ENCODE measurements at places on chromosomes 16 and 17.

DNA sequence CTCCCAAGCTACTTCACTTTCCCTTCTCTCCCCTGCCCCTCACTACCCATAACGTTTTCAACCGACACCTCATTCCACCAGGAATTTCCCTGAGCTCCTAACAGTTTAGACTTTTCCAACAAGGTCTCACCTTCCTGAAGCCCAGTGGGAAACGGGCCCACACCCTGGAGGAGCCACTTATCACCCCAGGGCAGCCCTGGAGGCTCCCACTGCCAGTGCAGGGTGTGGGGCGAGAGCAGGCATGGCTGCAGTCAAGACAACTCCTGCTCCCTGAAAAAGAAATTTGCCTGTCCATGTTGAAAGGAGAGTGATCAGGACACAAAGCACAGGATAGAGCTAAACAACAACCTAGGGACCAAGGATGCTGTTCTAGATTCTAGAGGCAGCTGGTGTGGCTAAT, 1.7 kb upstream of the CCNF start:
- no peak overlapping the region for H3K27ac ChIP-seq
- DNase-seq: no peak
- H3K27me3 ChIP-seq: no peaks in the 10 kb centered on the region
- H3K36me3 ChIP-seq: 0 out of 2 replicates have a peak, but pooled peaks cover 3% of the 10 kb centered on the region
- peaks cover 10% of the 10 kb centered on the region for H3K4me1 ChIP-seq

GRCh38 chr16:84137769-84138357, 7.1 kb downstream of the HSDL1 start:
- H3K27ac ChIP-seq: peak overlapping the region; percentile 100
- no peaks in the 10 kb centered on the region for H3K27me3 ChIP-seq
- no peak for DNase-seq

GRCh38 chr17:17328251-17328650, 25.1 kb downstream of the NT5M start:
- H3K27me3 ChIP-seq: no peaks in the 10 kb centered on the region
- no peaks in the 10 kb centered on the region for H3K36me3 ChIP-seq
- no peak for DNase-seq

DNA sequence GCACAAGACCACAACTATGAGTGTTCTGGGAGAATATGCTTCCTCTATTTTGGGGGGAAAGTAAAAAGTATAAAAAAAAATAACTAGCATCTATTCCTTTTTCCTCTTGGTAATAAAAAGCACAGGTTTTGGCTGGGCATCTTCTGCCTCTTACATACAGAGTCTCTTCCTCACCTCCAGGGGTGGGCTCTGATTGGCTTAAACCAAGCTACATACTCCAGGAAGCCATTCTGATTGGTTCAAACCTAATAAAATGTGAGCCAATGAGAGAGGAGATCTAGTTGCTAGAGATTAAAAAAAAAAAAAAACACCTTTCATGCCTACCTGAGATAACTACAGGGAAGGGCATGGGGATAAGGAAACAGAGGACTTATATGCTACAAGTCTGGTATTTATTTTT, 365.9 kb upstream of the ERCC4 start:
- H3K4me1 ChIP-seq: no peaks in the 10 kb centered on the region
- no peak overlapping the region for H3K4me3 ChIP-seq
- H3K27ac ChIP-seq: no peak overlapping the region
- H3K36me3 ChIP-seq: no peaks in the 10 kb centered on the region
- H3K27me3 ChIP-seq: no peaks in the 10 kb centered on the region

DNA sequence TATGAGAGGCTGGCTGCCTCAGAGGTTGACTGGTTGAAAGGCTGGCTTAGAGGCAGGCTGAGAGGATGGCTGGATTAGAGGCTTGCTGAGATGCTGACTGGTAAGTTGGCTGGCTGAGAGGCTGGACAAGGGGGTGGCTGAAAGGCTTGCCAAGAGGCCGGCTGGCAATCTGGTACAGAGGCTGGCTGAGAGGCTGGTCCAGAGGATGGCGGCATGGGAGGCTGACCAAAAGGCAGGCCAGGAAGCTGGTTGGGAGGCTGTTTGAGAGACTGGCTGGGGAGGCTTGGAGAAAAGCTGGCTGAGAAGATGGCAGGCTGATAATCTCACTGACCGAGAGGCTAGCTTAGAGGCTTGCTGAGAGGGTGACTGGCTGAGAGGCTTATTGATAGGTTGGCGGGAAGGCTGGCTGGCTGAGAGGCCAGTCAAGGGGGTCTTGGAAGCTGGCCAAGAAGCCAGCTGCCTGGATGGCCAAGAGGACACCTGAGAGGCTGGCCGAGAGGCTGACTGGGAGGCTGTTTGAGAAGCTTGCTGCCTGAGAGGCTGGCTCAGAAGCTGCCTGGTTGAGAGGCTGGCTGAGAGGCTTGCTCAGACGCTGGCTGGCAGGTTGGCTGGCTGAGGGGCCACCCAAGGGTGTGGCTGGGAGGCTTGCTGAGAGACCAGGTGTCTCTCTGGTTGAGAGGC, 34.2 kb upstream of the ACSM2B start:
- H3K36me3 ChIP-seq: no peaks in the 10 kb centered on the region
- H3K4me1 ChIP-seq: no peaks in the 10 kb centered on the region
- H3K4me3 ChIP-seq: no peak overlapping the region
- DNase-seq: no peak
- H3K27ac ChIP-seq: no peak overlapping the region
- H3K27me3 ChIP-seq: no peaks in the 10 kb centered on the region

GRCh38 chr16:11781773-11782172, 15.3 kb downstream of the ZC3H7A start:
- peak overlapping the region; percentile 80 for H3K27ac ChIP-seq
- H3K27me3 ChIP-seq: no peaks in the 10 kb centered on the region
- H3K4me3 ChIP-seq: no peak overlapping the region
- peaks cover 20% of the 10 kb centered on the region for H3K4me1 ChIP-seq
- DNase-seq: no peak

DNA sequence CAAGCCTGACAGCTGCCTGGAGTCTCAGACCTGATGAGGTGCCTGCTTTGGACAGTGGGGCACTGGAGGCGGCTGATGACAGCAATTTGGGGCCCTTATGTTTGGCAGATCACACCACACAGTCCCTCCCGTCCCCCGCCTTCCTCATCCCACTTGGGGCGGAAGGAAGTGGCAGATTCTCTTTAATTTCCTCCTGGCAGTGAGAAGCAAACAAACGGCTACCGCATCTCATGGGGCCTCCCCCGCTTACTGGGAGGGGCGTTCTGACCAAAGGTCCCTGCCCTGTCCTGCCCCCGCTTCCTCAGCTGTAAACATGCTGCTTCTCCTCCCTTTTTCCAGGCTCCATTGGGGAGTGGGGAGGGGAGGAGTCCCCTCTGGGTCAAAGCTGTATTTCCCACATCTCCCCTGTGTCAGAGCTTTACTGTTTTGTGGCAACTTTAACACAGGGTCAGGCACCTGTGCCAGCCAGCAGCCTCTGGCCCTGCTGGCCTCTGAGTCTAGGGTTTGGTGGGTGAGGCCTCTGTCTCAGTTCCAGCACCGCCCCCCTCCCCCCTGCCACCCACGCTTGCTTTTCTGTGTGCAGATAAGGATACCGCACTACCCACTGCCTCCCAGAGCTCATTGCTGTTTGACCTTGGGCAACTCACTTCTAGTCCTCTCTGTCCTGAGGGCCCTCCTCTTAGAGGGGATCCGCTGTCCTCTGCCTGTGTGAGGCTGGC, 5.4 kb upstream of the NFATC3 start:
- H3K4me1 ChIP-seq: peaks cover 8% of the 10 kb centered on the region
- H3K4me3 ChIP-seq: no peak overlapping the region
- no peaks in the 10 kb centered on the region for H3K36me3 ChIP-seq
- H3K27me3 ChIP-seq: no peaks in the 10 kb centered on the region
- no peak overlapping the region for H3K27ac ChIP-seq

DNA sequence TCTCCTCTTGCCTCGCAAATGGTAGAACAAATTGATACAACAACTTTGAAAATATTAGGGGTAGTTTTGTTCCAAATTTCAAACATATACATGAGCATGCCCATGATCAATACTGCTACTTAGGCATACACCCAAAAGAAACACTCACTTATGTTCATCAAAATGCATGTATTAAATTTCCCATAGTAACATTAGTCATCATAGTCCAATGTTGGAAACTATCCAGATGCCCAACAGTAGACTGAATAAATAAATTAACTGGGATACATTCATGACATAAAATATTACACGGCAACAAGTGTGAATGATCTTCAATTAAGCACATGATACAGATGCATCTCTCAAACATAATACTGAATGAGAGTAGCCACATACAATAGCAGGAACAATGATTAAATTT, 391.6 kb downstream of the CDH11 start:
- DNase-seq: no peak
- H3K27me3 ChIP-seq: no peaks in the 10 kb centered on the region
- H3K27ac ChIP-seq: no peak overlapping the region
- H3K36me3 ChIP-seq: no peaks in the 10 kb centered on the region
- H3K4me3 ChIP-seq: no peak overlapping the region

DNA sequence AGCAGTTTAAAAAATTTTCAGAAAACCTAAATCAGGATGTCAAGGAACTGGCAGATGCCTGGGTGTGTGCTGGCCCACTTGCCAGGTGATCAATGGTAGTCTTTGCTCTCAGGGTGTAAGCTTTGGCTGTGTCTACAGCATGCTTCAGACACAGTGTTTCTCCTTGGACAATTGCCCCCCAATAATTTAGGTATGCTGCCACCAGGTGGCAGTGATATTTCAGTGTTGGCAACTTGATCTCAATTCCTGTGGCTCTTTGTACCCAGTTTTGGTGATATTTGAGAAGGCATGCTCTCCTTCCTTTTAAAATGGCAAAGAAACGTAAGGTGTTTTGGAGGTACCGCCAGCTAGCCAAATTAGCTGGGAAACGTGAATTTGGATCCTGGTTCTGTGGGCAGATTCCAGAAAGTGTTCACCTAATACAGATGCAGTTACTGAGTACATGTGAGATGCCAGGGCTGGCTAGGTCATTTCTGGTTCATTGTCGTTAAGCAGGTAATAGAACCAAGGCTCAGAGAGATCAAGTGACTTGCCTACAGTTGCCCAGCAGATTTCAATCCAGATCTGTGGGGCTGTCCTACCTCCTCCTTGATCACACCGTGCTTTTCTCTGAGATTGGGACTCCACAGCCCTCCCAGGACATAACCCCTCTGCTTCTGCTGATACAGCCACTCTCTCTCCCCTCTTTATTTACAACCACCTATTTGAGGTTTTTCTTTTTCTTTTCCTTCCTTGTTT, 155.6 kb upstream of the PLCG2 start:
- H3K27ac ChIP-seq: peak overlapping the region; percentile 10
- peak; percentile 65 for DNase-seq
- H3K36me3 ChIP-seq: no peaks in the 10 kb centered on the region

GRCh38 chr17:78919861-78920450, 5.2 kb downstream of the TIMP2 start:
- no peak overlapping the region for H3K4me3 ChIP-seq
- no peak overlapping the region for H3K27ac ChIP-seq
- peaks cover 13% of the 10 kb centered on the region for H3K4me1 ChIP-seq
- DNase-seq: no peak
- no peaks in the 10 kb centered on the region for H3K27me3 ChIP-seq
- no peaks in the 10 kb centered on the region for H3K36me3 ChIP-seq

DNA sequence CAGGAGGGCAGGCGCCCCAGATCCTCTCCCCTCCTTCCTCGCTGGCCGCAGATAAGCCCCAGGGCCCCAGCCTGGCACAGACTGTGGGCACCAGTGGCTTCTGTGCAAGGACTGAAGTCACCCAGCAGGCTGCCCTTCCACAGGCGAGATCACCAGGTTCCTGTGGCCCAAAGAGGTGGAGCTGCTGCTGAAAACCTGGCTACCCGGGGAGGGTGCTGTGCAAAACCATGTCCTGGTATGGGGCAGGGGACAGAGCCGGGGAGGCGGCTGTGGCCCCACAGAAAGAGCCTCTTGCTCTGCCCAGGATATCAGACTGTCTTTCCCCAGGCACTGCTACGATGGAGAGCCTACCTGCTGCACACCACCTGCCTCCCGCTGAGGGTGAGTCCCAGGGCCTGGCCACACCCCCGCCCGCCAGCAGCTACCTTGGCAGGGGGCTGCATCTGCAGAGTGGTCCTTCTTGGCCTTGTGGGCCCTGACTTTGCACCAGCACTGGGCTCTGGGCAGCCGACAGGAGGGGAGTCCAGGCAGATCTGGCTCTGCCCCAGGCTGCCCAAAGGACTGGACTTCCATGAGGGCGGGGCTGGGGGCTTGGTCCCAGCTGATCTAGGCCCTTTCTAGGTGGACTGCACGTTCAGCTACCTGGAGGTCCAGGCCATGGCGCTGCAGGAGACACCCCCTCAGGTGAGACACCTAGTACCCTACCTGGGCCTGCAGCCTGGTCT, 615 bp downstream of the CARMIL2 start:
- no peak for DNase-seq
- peak overlapping the region; percentile 45 for H3K27ac ChIP-seq
- no peaks in the 10 kb centered on the region for H3K36me3 ChIP-seq

- no peak overlapping the region for H3K4me3 ChIP-seq
- DNase-seq: no peak
- H3K27me3 ChIP-seq: peaks cover 82% of the 10 kb centered on the region
- no peak overlapping the region for H3K27ac ChIP-seq
Observed at GRCh38 chr17:301681-302299, 50.8 kb downstream of the RPH3AL start.

DNA sequence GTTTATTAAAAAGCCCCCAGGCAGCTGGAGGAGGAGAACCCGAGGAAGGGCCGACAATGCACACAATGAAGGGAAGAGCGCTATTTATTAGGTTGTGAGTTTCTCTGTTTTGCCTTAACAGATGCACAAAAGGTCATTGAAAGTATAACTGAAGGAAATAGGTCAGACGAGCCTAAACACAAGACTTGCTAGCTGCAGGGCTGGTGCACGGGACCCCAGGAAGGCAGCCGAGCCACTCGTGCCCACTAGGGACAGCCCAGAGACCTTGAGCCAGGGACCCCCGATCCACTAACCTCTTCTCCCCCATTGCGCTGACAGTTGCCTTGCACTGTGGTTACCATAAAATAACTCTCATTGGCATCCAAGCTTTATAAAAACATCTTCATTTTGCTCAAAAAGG, 11.3 kb downstream of the LITAFD start:
- no peak overlapping the region for H3K27ac ChIP-seq
- DNase-seq: no peak
- no peaks in the 10 kb centered on the region for H3K4me1 ChIP-seq
- H3K4me3 ChIP-seq: no peak overlapping the region
- H3K27me3 ChIP-seq: no peaks in the 10 kb centered on the region
- peaks cover 26% of the 10 kb centered on the region for H3K36me3 ChIP-seq

- H3K36me3 ChIP-seq: no peaks in the 10 kb centered on the region
- H3K27me3 ChIP-seq: no peaks in the 10 kb centered on the region
- peak overlapping the region; percentile 92 for H3K27ac ChIP-seq
- peaks cover 53% of the 10 kb centered on the region for H3K4me1 ChIP-seq
Observed at GRCh38 chr16:3625331-3625730, 13.9 kb upstream of the SLX4 start.

DNA sequence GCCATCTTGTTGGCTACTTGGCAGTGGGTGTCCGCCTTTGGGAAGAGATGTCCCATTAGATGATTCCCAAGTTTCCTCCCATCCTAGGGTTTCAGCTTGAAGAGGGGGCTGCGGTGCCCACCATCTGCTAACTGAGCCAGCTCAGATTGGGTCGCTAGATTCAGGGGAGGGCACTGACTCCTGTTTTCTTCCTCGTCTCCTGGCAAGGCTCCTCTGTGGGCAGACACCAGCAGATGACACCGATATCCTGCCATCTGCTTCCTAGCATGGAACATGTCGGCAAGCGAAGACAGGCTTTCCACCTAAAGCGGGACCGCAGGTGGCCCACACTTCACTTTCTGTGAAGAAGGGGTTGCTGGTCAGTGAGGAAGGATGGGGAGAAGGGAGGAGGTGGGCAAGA, 27.3 kb downstream of the C17orf75 start:
- no peaks in the 10 kb centered on the region for H3K27me3 ChIP-seq
- no peak overlapping the region for H3K4me3 ChIP-seq
- no peaks in the 10 kb centered on the region for H3K36me3 ChIP-seq
- 0 out of 2 replicates have a peak, but pooled peaks cover 4% of the 10 kb centered on the region for H3K4me1 ChIP-seq

All from MM.1S (cell line).